HTR-8/SVneo (cell line): ENCODE measurements at places on chromosomes 5 and 9.

DNA sequence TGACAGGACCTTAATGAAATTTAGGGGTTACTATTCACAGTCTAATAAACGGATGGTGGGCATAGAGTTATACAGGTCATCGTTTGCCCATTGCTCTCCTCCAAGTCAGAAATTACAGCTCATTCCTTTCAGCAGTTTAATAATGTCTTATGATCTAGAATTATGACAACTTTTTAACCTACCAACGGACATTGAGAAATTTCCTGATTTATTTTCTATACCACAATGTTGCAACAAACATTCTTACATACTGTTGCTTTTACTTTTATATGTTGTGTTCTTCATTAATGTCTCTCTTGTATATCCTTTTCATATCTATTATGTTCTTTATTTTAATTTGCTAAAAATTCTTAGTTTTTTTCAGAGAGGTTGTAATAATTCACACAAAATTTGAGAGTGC is 152.8 kb upstream of the PRLR start:
- no peak for DNase-seq

DNA sequence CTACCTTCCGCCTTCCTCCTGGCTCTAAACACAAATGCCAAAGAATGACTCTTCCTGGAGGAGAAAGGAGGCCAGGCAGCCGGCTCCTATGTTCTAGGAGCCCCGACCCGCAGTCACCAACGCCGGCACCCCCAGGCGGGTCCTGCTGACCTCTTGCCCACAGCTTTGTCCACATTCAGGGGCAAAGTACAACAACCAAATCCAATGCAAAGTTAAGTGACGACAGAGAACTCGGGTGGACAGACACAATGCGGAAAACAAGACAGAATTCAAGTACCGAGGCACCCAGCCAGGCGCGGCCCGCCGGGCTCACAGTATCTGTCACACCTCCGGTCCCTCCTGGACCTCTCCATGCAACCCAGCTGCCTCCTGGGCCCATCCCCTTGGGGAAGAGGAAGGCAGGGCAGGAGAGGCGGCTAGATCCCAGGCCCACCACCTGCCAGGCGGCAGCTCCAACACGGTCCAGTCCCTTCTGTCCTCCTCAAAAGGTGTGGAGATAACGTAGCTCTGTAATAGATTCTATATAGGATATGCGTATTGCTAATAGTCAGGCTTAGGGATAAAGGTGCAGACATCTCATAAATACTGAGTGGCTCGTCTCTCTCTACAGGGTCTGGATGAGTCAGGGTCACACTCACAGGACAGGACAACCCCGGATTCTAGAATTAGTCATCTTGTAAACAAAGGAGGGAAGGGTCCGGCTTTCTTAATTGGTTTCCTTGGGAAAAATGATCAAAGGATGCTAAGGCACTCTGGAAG is 46.9 kb upstream of the UBAC1 start:
- peak; percentile 67 for DNase-seq

GRCh38 chr5:1461396-1461795 is 16.2 kb upstream of the SLC6A3 start:
- no peak for DNase-seq

DNA sequence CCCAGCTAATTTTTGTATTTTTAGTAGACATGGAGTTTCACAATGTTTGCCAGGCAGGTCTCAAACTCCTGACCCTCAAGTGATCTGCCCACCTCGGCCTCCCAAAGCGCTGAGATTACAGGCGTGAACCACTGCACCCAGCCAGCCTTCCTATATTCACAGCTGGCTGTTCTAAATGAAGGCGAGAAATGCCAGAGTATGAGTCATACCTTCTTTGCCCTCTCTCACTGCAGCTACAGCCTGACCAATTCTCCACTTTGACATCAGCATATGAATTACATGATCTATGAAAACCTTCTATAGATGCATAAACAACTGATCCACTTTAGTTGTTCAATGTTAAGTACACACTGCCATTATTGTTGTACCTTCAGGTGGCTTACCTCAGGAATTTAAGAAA is 14.5 kb downstream of the APTX start:
- no peak for DNase-seq

- peak; percentile 78 for DNase-seq
Observed at GRCh38 chr9:135926402-135927194, 19.3 kb upstream of the CAMSAP1 start.

DNA sequence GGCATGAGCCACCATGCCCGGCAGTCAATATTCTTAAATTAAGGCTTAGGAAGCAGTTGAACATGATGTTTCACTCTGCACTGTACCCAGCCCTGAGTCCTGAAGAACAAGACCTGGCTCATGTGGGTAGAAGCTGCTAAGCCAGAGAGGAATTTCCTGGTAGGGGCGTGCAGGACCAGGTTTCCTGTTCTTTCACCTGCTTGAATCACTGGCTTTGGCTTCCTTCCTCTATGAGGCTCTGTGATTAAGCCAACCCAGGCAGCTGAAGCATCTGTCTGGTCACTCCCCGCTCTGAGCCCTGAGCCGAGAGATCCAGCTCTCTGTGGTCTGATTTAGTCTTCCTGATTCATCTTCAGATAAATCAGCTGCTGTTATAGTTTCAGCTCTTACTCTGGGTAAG is 29.1 kb downstream of the CFAP77 start:
- DNase-seq: no peak

GRCh38 chr5:139772089-139772791 is 23.4 kb upstream of the PSD2 start:
- DNase-seq: no peak
